ENCODE measurements at places on chromosomes 6 and 20.

DNA sequence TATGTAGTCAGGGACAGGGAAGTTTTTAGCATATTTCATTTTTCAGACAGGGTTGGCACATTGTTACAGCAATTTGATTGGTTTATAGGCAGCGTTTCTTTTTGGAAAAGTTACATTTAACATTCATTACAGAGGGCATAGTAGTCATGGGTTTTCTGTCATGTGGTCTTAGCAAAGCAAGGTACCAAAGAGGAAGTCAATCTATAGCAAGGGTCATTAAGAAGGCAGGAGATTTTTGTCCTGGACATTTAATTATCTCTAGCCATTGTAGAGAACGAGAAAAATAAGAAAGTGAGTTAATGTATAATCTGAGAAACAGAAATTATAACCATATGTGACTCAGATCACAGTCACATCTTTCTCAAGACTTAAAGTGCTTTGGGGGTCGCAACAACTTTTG is 47.4 kb downstream of the TPD52L1 start:
- no peaks in the 10 kb centered on the region for H3K36me3 ChIP-seq
- H3K27ac ChIP-seq, result no peak overlapping the region
- H3K27me3 ChIP-seq, result no peaks in the 10 kb centered on the region
- DNase-seq, result no peak
- no peak overlapping the region for H3K4me3 ChIP-seq
- H3K4me1 ChIP-seq, result no peaks in the 10 kb centered on the region

GRCh38 chr6:170555305-170555704 is 1.1 kb downstream of the TBP start:
- DNase-seq, result no peak
- H3K27ac ChIP-seq, result no peak overlapping the region
- peaks cover 26% of the 10 kb centered on the region for H3K36me3 ChIP-seq
- peaks cover 32% of the 10 kb centered on the region for H3K4me1 ChIP-seq
- peak overlapping the region; percentile 96 for H3K4me3 ChIP-seq

GRCh38 chr6:82408952-82409431 is 45.4 kb downstream of the TPBG start:
- no peaks in the 10 kb centered on the region for H3K27me3 ChIP-seq
- H3K4me3 ChIP-seq, result no peak overlapping the region
- H3K27ac ChIP-seq, result no peak overlapping the region
- H3K4me1 ChIP-seq, result no peaks in the 10 kb centered on the region

DNA sequence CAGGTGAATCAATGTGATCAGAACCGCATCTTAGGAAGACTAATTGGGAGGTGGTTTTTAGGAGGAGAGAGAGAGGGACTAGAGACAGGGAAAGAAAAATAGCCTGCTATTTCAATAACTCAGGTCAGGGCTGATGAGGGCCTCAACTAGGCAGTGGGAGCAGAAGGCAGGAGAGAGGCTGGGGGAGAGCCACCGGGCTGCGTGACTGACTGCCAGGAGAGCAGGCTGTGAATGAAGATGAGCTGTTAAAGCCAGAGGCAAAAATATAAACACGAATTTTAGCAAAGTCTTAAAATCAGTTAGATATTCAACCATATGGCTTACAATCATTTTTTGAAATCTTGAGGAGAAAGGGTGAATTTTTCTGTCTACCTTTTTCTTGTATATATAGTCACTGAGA is 149.6 kb downstream of the IPCEF1 start:
- no peak overlapping the region for H3K4me3 ChIP-seq
- H3K36me3 ChIP-seq, result peaks cover 87% of the 10 kb centered on the region
- H3K27me3 ChIP-seq, result no peaks in the 10 kb centered on the region
- H3K4me1 ChIP-seq, result no peaks in the 10 kb centered on the region

DNA sequence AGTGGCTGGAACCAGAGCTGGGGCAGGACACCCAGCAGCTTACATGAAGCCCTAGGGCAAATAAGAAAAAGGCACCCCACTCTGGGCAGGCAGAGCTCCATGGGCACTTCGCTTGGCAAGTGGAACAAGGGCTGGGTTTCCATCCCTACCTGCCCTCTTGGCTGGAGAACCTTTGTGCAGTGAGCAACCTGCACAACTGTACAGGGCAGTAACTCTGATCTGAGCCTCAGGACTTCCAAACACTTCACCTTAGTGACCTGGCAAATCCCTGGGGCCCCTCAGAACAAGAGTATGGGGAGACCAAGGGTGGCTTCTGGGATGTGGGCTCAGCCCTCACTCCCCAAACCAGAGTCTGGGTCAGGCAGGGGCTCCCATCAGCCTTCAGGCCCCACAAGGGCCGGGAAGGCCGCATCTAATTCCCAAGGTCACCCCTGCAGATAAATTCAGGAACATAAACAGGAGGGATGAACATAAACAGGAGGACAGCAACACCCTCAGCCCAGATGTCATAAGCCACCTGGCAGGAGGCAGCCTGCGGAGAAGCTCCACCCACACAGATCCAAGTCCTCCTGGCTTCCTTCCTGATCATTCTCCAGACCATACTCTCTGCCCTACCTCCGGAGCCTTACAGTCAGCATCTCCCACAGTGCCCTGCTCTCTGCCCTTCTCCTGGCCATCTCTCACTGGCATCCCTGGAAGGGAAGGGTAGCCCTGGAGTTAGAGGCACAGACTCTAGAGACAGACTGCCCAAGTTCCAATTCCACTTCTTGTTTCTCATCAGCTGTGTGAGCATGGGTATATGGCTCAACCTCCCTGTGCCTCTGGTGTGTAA is 37.5 kb downstream of the HNF4A start:
- no peaks in the 10 kb centered on the region for H3K36me3 ChIP-seq
- no peaks in the 10 kb centered on the region for H3K27me3 ChIP-seq
- peaks cover 8% of the 10 kb centered on the region for H3K4me1 ChIP-seq
- DNase-seq, result no peak
- no peak overlapping the region for H3K4me3 ChIP-seq

GRCh38 chr6:145548933-145549648 is 186.2 kb downstream of the EPM2A start:
- no peak overlapping the region for H3K4me3 ChIP-seq
- H3K27ac ChIP-seq, result no peak overlapping the region
- H3K27me3 ChIP-seq, result no peaks in the 10 kb centered on the region
- no peak for DNase-seq

GRCh38 chr20:10682939-10683338 is 9.1 kb upstream of the JAG1 start:
- H3K4me3 ChIP-seq, result no peak overlapping the region
- H3K27ac ChIP-seq, result no peak overlapping the region
- H3K4me1 ChIP-seq, result no peaks in the 10 kb centered on the region
- H3K27me3 ChIP-seq, result peaks cover 6% of the 10 kb centered on the region
- DNase-seq, result no peak

DNA sequence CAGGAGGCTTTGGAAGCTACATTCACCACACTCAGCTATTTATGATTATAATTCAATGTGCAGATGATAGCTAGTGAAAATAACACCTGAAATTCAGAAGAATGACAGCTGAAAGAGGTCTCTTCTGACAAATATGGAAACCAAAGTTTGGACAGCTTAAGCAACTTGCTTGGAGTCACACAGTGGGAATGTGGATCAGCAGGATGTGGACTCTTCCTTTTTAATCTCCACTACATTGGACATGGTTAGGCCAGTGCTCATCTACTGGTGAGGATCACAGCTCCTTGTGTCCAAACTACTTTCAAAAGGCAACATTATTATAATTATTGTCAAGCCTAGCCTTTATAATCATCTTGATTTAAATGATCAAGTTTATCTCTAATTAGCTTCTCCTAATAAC is 10.4 kb downstream of the TRAPPC3L start:
- no peak overlapping the region for H3K27ac ChIP-seq
- no peak overlapping the region for H3K4me3 ChIP-seq
- H3K36me3 ChIP-seq, result no peaks in the 10 kb centered on the region
- peaks cover 5% of the 10 kb centered on the region for H3K27me3 ChIP-seq
